ENCODE measurements at places on chromosomes 7 and 10.

GRCh38 chr7:93757426-93757825 lies 133.1 kb downstream of the TFPI2 start:
- DNase-seq: no peak

GRCh38 chr7:46554688-46555422 lies 633.8 kb upstream of the IGFBP3 start:
- no peak for DNase-seq

DNA sequence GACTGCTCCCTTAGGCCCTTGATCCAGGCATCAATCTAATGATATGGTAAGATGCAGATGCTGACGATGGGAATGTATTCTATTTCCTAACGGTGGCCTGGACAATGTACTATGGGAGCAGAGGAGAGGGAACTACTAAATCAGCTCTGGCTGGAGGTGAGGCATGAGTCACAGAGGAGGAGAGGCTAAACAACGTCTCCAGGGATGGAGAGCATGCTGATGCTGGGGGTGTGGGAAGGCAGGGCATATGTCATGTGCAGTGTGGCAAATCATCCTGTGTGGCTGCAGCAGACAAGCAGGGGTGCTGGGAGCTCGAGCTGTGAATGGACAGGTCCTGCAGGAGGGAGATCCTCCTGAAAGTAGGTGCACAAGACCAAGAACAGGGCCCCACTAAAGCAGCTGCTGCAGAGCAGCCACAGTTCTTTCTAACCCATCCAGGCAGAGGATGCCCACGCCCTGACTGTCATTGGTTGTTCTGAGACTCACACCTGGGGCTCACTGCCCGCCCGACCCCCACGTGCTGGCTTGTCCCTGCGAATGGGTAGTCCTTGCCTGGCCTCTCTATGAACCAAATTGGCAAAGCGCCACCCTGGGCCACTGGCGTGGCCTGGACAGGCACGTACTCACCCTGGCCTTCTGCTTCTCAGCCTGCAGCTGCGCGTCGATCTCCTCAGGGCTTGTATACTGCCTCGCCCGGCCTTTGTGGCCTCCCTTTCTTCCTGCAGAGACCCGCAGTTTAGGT lies 4.0 kb downstream of the PDAP1 start:
- DNase-seq: no peak

GRCh38 chr7:4819560-4820404 lies 42.0 kb downstream of the PAPOLB start:
- DNase-seq: no peak

- DNase-seq: no peak
Measured at GRCh38 chr7:159126311-159127260, 18.1 kb downstream of the VIPR2 start.

- DNase-seq: no peak
Measured at GRCh38 chr7:121384265-121384664, 11.8 kb downstream of the FAM3C start.

All from AG09309 (cell line).